ENCODE measurements at places on chromosomes 11 and 22.

GRCh38 chr11:69048031-69048693 lies 570 bp upstream of the TPCN2 start:
- DNase-seq = no peak

DNA sequence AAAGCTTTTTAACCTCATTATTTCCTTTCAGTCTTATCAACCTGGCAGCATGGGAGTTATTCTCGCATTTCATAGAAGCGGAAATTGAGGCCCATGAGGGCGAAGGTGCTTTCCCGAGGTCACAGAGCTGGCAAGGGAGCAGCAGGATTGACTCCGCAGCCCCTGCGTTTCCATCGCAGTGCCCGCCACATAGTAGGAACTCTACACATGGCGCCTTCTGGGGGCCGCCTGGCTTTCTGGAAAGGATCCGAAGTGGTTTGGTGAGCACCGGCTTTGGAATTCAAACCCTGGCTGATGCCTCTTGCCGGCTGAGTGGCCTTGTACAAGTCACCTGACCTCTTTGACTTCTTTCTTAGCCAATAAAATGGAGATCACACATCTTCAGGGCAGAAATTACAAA lies 93.4 kb downstream of the CEP164 start:
- no peak for DNase-seq

DNA sequence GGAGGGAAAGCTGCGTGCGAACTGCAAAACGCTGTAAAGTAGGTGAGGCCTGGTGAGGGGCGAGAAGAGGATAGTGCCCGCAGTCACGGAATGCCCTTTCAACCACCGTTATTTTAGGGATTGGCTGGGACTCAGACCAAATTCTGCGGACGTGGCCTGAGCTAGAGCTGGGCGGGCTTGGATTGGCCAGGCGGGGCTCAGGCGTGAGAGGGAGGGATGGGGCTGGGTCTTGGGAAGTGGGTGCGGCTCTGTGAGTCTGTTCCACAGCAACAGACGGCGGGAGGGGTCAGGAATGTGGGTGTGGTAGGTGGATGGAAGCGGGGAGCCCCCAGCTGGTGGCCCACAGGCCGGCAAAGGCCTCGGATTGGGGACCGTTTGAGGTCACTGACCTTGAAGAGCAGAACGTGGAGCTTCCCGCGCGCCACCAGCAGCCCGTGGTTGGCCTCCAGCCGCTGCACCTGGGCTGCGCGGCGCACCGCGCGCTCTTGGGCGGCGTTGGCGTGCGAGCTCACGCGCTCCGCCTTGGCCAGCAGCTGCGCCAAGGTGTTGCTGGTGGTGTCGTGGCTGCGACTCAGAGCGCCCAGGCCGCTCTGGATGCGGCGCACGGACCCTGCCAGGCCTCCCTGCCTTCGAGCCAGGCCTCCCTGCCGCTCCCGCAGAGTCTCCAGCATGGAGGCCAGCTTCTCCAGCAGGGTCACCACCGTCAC lies 444 bp downstream of the CAVIN3 start:
- peak; percentile 42 for DNase-seq

- DNase-seq = no peak
These were observed 48.0 kb downstream of the IGLL5 start for GRCh38 chr22:22935546-22936157.

- no peak for DNase-seq
These were observed 33.6 kb downstream of the ASRGL1 start for GRCh38 chr11:62370743-62371440.

- DNase-seq = peak; percentile 35
These were observed 453.5 kb downstream of the OPCML start for GRCh38 chr11:133078591-133079404.

DNA sequence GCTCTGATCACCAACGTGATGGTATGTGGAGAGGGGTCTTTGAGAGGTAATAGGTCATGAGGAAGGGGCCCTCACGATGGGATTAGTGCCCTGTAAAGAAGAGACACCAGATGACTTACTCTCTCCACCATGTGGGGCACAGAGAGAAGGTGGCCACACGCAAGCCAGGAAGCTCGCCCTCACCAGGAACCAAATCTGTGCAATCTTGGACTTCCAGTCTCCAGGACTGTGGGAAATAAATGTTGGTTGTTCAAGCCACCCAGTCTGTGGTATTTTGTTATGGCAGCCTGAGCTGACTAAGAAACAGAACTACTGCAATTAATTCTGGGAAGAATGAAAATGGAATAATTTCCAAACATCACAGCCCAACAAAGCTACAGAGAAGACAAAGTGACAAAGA lies 117.5 kb downstream of the SNX19 start:
- DNase-seq = no peak

- no peak for DNase-seq
These were observed 67.6 kb upstream of the TENM4 start for GRCh38 chr11:79508461-79508860.

- no peak for DNase-seq
These were observed 268.6 kb downstream of the TBC1D22A start for GRCh38 chr22:47030881-47031627.

DNA sequence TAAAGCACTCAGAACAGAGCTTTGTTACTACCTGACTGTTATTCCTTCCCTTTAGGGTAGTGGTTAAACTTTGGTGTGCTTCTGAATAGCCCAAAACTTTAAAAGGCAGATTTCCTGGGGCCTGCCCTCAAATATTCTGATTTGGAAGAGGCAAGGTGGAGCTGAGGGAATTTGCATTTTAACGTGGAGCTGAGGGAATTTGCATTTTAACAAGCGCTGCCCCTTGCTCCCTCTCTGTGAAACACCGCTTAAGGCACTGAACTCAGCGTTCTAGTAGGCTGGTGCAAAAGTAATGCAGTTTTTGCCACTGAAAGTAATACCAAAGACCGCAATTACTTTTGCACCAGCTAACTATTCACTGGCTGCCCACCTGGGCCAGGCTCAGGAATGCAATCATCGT lies 35.0 kb downstream of the TPST2 start:
- no peak for DNase-seq

- no peak for DNase-seq
These were observed 61.8 kb downstream of the PIK3C2A start for GRCh38 chr11:17145972-17146371.

GRCh38 chr11:68380786-68381622 lies 68.6 kb downstream of the LRP5 start:
- DNase-seq = no peak

GRCh38 chr11:6834021-6834420 lies 11.5 kb upstream of the OR10A5 start:
- no peak for DNase-seq

- no peak for DNase-seq
These were observed 32.7 kb downstream of the VSTM5 start for GRCh38 chr11:93817426-93818348.

DNA sequence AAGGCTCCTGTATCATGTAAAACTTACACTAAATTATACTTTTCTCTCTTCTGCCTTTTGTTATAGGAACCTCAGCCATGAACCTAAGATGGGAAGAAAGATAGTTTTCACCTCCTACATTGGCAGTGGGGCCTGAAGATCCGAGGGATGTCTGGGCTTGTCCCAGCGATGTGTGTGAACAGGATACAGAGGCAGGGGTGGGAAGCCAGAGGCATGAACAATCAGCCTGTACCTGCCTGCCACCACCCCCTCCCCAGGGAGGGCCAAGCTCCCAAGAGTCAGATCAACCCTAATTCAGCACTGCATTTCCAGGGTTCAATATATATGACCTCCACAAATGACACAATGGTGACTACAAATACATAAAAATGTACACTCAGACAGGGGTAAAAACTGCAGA lies 9.4 kb downstream of the KIAA0930 start:
- no peak for DNase-seq

DNA sequence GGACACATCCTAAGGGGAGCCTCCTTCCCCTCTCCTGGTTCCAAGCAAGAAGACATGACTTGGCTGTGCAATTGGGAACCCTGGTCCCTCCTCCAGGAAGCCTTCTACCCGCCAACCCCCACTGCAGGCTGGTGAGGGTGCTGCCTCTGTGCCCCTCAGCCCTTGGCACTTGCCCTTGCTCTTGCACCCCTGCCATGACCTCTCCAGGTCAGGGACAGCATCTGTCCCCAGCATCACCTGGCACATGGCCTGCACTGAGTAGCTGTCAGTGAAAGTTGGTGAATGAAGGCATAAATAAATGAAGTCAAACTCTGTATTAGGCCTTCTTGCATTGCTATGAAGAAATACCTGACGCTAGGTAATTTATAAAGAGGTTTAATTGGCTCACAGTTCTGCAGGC lies 1.9 kb upstream of the GTSE1 start:
- DNase-seq = no peak

GRCh38 chr22:17866621-17867020 lies 92.4 kb upstream of the BID start:
- DNase-seq = no peak

DNA sequence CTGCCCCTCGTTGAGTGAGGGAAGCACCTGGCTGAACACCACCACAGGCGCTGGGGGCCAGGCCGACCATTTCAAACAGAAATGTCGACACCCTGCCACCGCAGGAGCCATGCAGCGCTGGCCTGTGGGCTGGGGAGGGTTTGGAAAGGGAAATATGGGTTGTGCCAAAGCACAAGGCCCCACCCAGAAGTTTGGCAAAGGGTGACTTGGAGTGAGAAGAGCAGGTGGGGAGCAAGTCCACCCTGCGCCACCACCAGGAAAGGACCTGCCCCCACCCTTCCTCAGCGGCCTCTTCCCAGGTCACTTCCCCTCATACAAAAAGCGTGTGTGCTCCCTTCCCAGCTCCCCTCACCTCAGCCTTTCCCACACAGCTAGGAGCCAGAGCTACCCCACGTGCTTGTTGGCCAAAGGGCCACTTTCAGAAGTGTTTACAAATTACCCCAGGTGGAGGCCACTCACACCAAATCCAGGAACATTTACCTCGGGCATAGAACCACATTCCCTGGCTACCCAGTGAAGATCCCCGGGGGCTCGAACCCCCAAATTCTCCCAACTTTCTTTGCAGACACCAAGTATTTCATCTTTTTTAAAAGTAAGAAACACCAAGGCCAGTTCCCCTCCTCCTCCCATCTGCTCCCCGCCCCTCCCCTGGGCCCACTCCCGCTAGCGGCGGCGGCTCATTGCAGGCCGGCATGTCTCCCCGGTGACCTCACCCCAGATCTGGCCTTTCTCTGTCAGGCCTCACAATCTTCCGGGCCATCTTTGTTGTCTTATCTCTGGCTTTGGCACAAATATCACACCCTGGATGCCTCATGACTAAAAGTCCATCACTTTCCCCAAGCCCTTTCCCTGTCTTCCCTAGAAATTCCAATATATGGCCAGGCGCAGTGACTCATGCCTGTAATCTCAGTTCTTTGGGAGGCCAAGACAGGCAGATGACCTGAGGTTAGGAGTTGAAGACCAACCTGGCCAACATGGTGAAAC lies 20.5 kb upstream of the SCGB1A1 start:
- DNase-seq = no peak

DNA sequence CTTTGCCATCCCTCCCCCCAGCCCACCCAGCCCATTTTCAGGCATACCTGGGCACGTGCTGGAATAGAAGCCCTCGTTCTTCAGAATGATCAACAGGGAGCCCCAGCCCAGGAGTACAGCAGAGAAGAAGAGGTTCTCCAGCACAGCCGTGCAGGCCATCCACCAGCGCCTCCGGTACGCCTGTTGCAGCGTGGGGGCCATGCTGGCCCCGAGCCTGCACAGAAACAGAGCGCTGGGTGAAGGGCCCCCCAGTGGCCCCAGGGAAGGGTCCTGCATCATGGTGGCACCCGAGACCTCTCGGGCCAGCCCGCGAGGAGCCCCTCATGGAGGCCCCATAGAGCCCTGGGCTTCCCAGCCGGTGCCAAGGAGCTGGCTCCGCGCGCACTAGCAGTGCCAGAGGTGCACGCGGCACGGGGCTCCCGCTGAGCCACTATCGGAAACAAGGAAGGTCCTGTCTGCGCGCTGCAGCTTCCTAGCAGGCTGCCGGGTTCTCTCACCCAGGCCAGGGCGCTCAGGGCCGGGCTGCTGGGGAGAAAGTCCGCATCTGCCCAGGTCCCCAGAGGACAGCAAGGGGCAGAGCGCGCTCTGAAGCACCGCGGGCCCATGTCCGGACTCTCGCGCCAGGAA lies 1.5 kb downstream of the SLC43A1 start:
- peak; percentile 32 for DNase-seq

DNA sequence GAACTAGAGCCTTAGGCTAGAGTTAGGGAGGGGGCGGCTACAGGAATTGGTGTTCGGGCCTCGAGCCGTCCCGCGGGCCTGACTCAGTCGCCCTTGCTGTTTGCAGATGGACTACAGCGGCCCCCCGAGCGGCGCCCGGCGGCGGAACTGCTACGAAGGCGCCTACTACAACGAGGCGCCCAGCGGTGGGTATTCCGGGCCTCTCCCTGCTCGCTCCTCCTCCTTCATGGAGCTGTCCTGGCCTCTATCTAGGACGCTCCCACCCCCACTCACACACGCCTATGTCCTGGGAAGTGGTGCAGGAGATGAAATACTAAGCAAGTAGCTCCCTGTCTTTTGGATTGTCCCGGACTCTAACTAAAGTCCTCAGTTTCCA lies 1.4 kb downstream of the MYOD1 start:
- no peak for DNase-seq

- no peak for DNase-seq
These were observed 1.1 kb upstream of the C11orf65 start for GRCh38 chr11:108468478-108468864.

DNA sequence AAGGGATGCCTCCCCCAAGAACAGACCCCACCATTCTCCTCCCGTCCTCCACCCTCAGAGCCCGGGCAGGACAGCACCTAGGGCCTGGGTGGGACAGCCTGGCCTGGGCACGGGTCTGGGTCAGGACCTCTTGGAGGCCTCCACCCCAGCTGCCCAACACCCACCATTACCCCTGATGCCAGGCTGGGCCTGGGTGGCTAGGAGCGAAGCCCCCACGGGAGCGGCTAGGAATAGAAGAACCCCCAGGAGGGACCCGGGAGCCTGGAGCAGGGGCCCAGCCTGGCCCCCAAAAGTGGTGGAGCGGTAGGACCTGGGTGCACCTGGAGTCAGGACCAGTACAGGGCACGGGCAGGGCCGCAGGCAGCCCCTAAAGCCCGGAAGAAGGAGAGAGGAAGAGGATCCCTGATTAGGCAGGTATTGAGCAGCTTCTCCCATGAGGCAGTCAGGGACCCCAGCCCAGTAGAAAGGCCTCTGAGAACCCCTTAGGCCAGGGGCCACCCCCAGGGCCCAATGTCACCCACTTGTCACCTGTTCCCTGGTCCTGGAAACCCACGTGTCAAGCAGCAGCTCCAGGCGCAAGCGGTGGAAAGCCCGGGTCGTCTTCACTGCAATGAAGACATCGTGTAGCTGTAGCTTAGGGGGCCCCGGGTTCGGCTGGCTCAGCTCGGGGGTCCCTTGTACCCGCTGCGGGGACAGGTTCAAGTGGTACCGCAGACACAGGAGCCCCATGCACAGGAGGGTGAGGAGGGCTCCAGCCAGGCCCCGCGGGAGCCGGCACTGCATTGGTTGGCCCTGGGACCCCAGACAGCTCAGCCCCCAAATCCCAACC lies 575 bp downstream of the MFNG start:
- no peak for DNase-seq

DNA sequence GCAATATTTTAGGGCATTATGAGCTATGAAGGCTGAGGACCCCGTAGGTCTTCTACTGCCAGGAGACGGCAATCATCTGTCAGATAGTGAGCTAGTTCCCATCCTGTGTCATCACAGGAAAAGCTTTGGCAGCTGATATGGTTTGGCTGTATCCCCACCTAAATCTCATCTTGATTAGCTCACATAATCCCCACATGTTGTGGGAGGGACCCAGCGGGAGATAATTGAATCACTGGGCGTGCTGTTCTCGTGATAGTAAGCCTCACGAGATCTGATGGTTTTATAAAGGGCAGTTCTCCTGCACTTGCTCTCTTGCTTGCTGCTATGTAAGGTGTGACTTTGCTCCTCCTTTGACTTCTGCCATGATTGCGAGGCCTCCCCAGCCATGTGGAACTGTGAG lies 18.1 kb downstream of the CSRP3 start:
- DNase-seq = no peak

- DNase-seq = no peak
These were observed 90.3 kb downstream of the TMPRSS5 start for GRCh38 chr11:113615773-113616172.

GRCh38 chr22:44683237-44683636 lies 18.8 kb upstream of the PRR5 start:
- no peak for DNase-seq
